ENCODE measurements at places on chromosomes 5 and 9.

- DNase-seq = no peak
These were observed 134.6 kb downstream of the OLFM1 start for GRCh38 chr9:135221951-135222631.

DNA sequence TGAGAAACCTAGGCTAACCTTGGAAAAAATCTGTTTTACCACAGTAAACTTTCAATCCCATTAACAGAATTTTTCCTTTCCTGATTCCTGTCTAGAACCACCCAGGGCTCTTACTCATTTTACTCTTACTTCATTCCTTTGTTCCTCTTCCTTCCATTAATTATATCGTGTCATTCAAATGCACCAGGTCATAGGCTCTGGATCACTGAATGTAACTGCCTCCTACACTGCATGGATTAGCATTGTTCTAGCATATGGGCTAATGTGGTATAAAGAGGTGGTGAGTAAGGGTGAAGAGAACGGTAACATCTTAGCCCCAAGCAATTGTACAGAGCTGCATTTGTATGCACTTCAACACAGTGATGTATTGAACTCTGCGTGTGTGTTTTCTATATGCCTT, 49.5 kb upstream of the SPINK5 start:
- no peak for DNase-seq

DNA sequence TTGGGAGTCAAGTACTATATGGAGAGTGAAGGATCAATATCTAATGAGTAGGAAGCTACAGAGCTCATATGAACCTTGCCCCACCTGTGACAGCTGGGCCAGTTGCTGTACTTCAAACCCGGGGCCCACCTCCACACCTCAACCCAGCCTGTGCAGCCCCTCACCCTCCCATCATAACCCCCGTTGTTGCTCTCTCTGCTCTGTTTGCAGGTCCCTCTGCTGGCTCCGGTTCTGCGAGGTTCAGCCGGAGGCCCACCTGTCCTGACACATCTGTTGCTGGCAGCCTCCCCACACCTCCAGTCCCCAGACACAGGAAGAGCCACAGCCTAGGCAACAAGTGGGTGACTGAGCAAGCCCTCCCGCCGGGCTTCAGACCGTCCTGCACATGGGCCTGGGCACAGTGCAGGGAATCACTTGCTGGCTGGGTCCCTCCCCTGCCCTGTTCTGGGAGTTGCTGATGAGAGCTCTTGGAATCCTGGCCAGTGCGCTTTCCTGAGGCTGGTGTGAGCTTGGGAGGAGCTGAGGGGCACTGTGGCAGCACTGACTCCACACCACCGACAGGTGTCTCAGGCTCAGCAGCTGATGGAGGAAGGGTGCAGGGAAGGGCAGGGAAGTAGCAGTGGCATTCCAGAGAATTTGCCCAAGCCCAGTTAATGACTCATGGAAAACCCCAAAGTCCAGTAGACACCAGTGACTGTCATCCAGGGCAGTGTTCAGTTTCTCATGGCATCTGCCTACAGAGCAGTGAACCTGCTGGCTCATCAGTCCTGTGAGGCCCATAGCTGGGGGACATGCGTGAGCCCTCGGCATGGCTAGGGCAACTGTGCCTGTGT, 69.5 kb upstream of the GARNL3 start:
- DNase-seq = no peak

DNA sequence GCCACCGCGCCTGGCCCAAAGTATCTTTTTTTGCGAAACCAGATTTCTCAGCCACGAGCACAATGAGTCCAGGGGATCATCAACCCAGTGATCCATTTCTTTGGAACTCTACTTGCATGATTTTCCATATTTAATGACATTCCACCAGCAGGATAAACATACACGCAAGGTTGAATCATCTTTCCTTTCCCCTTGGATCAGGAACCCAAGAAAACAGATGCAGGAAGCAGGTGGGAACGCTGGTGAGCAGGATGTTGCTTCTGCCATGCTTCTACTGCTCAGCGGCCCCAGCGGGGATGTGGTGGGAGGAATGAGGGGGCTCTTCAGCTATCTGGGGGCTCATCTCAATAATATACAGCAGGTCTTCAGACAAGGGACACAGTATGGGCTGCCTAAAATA, 118.2 kb downstream of the SEC61B start:
- DNase-seq = no peak

DNA sequence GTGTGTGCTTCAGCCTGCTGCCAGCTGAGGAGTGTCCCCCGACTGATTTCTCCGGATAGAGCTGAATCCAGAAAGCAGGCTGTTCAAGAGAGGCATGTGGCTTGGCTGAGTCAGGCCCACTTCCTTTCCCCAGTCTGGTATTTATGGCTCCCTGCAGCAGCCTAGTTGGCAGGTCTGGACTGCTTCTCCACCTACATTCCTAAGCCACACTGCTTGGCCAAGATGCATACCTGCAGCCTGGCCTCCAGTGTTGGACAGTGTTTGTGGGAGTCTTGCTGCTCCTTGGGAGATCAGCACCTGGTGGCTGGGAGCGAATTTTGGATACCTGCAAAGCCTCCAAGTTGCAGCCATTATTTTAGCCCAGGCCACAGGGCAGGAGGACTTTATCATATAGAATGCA, 670.8 kb downstream of the ACTL7B start:
- DNase-seq = no peak

GRCh38 chr9:3066591-3066990, 222.7 kb upstream of the PUM3 start:
- DNase-seq = no peak

- no peak for DNase-seq
These were observed at the start of gene HRH2 for GRCh38 chr5:175657593-175658271. HRH2 (plus strand) TSS chr5:175658071; CDS start chr5:175683234, 25,163 bp downstream.

- DNase-seq = no peak
These were observed 549.1 kb downstream of the CSNK1G3 start for GRCh38 chr5:124061068-124061430.

GRCh38 chr5:179422213-179422855, 77.1 kb upstream of the ADAMTS2 start:
- DNase-seq = no peak

- DNase-seq = no peak
These were observed 11.0 kb downstream of the C1QTNF3 start for GRCh38 chr5:34031966-34032365.

DNA sequence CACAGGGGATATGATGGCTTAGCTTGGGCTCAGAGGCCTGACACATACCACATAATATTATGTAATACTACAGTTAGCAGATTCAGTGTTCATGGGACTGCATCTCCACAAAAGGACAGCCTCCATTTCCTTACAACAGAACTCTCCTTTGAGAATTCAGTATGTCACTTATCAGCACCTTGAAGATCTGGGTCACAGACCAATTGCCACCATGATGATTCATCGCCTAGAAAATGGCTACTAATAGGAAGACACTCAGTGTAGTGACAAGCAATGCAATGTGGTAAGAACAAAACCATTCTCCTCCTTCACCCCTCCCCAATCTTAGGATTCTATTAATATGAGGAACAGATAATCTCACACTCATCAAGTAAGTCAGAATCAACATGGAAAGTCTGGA, 38.7 kb upstream of the PRLR start:
- no peak for DNase-seq

- no peak for DNase-seq
These were observed 155.7 kb upstream of the GPR151 start for GRCh38 chr5:146671561-146672295.

All from activated T-helper 1 cell treated with anti-CD3 and anti-CD28 coated beads, Interleukin-2, amount 50 U/mL, for 16 hours (primary cell).